ENCODE measurements at places on chromosomes 3 and 15.
A peak's percentile ranks its signal among the peaks of the same experiment; 100 is the strongest.

DNA sequence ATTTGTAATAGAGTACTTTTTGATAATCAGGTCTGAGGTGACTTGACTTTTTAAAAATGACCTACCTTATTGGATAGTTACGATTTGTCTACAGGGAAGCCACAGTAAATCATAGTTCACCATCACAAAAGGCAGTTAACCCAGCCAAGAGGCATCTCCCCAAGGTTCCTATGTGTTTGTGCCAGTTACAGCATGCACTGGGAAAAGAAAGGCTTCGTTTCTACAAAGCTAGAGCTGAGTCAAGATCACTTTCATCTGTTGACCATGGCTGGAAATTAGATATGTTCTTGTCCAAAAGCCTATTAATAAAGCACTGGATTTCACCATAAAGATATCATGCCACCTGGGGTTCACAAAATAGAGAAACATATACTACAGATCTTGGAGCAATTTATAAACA lies 139.9 kb downstream of the GREM1 start:
- no peaks in the 10 kb centered on the region for H3K4me1 ChIP-seq
- no peaks in the 10 kb centered on the region for H3K27me3 ChIP-seq
- no peak for DNase-seq
- H3K36me3 ChIP-seq = peaks cover 10% of the 10 kb centered on the region

GRCh38 chr3:145094355-145094941 lies 1066.5 kb downstream of the PLOD2 start:
- no peak overlapping the region for H3K4me3 ChIP-seq
- H3K27me3 ChIP-seq = no peaks in the 10 kb centered on the region
- no peak for DNase-seq
- no peaks in the 10 kb centered on the region for H3K4me1 ChIP-seq

GRCh38 chr3:6062261-6063187 lies 798.4 kb upstream of the GRM7 start:
- no peaks in the 10 kb centered on the region for H3K27me3 ChIP-seq
- H3K27ac ChIP-seq = no peak overlapping the region
- no peak for DNase-seq
- H3K36me3 ChIP-seq = no peaks in the 10 kb centered on the region

GRCh38 chr3:124459678-124460077 lies 270.6 kb upstream of the UMPS start:
- no peak overlapping the region for H3K4me3 ChIP-seq
- H3K4me1 ChIP-seq = no peaks in the 10 kb centered on the region
- no peak overlapping the region for H3K27ac ChIP-seq
- no peaks in the 10 kb centered on the region for H3K27me3 ChIP-seq
- DNase-seq = no peak
- H3K36me3 ChIP-seq = no peaks in the 10 kb centered on the region

GRCh38 chr3:124845406-124845805 lies 41.8 kb downstream of the ITGB5 start:
- no peak overlapping the region for H3K4me3 ChIP-seq
- peak overlapping the region; percentile 67 for H3K27ac ChIP-seq
- peaks cover 26% of the 10 kb centered on the region for H3K4me1 ChIP-seq
- H3K27me3 ChIP-seq = no peaks in the 10 kb centered on the region
- no peak for DNase-seq

- DNase-seq = peak; percentile 54
- no peak overlapping the region for H3K27ac ChIP-seq
- H3K36me3 ChIP-seq = no peaks in the 10 kb centered on the region
Measured at GRCh38 chr15:101501703-101502373, 12.3 kb upstream of the PCSK6 start.

GRCh38 chr3:38212141-38212540 lies 46.8 kb downstream of the OXSR1 start:
- no peaks in the 10 kb centered on the region for H3K4me1 ChIP-seq
- no peak overlapping the region for H3K4me3 ChIP-seq

- peak overlapping the region; percentile 59 for H3K4me3 ChIP-seq
- peaks cover 15% of the 10 kb centered on the region for H3K4me1 ChIP-seq
- DNase-seq = no peak
- H3K27ac ChIP-seq = peak overlapping the region; percentile 82
- no peaks in the 10 kb centered on the region for H3K27me3 ChIP-seq
- H3K36me3 ChIP-seq = no peaks in the 10 kb centered on the region
Measured at GRCh38 chr3:13452490-13453335, 27.4 kb upstream of the HDAC11 start.

DNA sequence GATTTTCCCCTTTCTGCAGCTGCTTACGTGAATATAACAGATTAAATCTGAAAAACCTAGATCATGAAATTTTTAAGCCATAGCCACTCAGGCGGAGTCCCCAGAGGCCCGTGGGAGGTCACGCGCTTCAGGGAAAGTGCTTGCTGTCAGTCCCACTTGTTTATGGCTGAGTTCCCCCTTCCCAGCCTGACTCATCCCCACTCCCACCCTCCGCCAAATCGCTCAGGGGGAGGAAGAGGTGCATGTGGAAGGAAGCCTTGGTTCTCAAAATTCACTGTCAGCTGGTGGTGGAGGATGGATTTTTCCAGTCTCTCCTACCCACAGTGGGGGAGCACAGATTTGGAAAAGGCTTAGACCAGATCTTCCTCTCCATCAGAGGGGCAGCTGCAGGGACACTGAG lies 67.4 kb downstream of the CORO2B start:
- no peak overlapping the region for H3K27ac ChIP-seq
- no peaks in the 10 kb centered on the region for H3K27me3 ChIP-seq
- no peak overlapping the region for H3K4me3 ChIP-seq
- H3K36me3 ChIP-seq = no peaks in the 10 kb centered on the region

DNA sequence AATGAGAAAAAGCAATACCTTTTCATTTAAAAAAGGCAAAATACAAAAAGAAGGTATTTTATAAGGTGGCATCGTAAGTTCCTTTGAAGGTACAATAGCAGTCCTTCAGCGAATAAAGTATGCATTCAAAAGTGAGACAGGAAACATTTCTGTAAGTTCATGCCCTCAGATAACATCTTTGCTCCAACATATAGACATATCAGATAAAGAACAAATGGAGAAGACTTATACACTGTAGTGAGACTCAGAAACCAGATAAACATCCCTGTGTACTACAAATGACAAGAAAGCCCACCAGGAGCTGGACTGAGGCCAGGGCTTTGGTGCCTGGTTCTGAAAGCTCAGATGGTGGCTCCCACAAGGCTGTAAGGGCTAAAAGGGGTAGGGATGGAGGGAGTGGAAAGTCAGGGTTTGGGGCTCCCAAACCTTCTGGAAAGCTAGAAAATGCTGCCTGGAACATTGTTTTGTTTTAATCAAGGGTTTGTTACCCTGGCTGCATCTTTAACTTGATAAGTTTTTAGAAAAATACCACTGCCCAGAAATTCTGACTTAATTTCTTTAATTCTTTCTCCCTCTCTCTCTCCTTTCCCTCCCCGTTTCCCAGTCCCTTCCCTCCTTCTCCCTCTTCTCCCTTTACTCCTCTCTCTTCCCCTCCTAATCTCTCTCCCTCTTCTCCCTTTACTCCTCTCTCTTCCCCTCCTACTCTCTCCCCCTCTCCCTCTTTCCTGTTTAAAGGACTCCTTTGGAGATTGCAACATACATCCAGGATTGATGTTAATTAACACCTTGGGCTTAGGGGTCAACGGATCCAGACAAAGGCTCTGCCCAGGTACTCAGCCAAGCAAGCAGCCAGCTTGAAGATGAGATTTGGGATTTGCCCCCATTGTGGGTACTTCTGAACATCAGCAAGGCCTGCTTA lies 126.1 kb downstream of the AQP9 start:
- no peaks in the 10 kb centered on the region for H3K4me1 ChIP-seq
- H3K27ac ChIP-seq = no peak overlapping the region
- no peak overlapping the region for H3K4me3 ChIP-seq
- no peaks in the 10 kb centered on the region for H3K36me3 ChIP-seq
- no peak for DNase-seq

- H3K27me3 ChIP-seq = no peaks in the 10 kb centered on the region
- H3K4me3 ChIP-seq = no peak overlapping the region
- no peaks in the 10 kb centered on the region for H3K36me3 ChIP-seq
- peak; percentile 91 for DNase-seq
Measured at GRCh38 chr15:75723847-75724660, 11.4 kb upstream of the CSPG4 start.
